Mesenteric fat pad (tissue), 1 donor: ENCODE measurements at places on chromosomes 2 and 18. TPM values are rescaled to one million over a fixed set of nuclear protein-coding genes. Genes with fewer than 3 reads are reported as not detected.
A peak's percentile ranks its signal among the peaks of the same experiment; 100 is the strongest.

The SLC23A3 gene
- total RNA-seq: 0.93 TPM

The RALB gene
- total RNA-seq: 50.8 TPM

The SIX3 gene
- total RNA-seq: not detected

The CASP10 gene
- 10.7 TPM for total RNA-seq

The HOXD11 gene
- total RNA-seq: 1.2 TPM

The RPRD1A gene
- total RNA-seq: 46.8 TPM

The APCDD1 gene
- 232 TPM for total RNA-seq

The OR6B2 gene
- not detected for total RNA-seq

The WDR43 gene
- total RNA-seq: 98.8 TPM

The TSHZ1 gene
- 20.9 TPM for total RNA-seq

The DGKD gene
- 67.2 TPM for total RNA-seq

- DNase-seq: peak; percentile 64
Observed at GRCh38 chr2:71778936-71779773, 325.8 kb downstream of the DYSF start.

DNA sequence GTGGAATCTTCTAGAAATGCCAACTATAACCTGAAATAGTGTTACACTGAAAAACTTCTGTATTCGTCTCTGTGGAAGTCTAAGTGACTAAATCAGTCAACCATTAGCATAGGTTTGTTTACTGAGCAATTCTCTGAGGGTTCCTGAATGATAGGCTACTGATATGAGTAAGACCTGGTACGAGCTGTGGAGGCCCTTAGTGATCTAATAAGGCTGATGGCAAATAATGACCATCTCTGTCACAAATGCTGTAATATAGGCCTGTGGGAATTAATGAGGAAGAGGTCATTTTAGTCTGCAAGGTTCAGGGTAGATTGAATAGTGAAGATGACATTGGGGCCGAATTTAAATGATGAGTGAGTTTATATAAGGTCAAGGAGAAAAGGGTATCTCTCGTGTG is 82.5 kb downstream of the MGAT5 start:
- no peak for DNase-seq

DNA sequence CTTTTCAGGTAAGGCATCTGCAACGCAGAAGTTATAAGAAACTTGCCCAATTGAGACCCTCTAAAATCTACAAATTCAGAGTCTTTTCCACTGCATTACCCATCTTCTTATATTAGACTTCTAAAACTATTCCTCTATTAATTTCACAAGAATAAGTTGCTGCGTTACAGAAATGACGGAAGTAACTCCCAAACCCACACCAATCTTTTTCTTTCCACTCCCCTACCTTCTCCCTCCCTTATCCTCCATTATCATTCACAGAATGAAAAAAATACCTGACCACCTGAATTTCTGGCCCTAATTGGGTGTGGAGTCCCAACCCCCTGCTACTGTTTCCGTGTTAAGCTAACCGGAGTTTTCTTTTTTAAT is 689 bp downstream of the RPRD1A start:
- DNase-seq: no peak

GRCh38 chr2:132911726-132912724 is 242.0 kb upstream of the LYPD1 start:
- DNase-seq: no peak

DNA sequence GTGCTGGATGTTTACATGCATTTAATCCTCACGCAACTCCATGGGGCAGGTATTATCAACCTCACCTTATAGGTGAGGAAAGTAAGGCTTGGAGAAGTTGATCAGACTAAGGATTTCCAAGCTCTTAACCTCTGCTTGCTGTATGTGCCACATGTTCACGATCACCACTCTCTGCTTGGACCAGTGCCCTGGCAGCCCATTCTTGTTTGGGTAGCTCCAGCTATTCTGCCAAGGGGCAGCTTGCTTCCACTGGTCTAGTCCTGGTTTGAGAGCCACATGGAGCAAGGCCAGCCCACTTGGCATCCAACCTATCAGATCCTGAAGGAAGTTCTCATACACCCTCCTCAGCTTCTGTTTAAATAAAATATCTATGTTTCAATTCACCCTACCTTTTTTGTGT is 14.3 kb downstream of the PLB1 start:
- DNase-seq: no peak

DNA sequence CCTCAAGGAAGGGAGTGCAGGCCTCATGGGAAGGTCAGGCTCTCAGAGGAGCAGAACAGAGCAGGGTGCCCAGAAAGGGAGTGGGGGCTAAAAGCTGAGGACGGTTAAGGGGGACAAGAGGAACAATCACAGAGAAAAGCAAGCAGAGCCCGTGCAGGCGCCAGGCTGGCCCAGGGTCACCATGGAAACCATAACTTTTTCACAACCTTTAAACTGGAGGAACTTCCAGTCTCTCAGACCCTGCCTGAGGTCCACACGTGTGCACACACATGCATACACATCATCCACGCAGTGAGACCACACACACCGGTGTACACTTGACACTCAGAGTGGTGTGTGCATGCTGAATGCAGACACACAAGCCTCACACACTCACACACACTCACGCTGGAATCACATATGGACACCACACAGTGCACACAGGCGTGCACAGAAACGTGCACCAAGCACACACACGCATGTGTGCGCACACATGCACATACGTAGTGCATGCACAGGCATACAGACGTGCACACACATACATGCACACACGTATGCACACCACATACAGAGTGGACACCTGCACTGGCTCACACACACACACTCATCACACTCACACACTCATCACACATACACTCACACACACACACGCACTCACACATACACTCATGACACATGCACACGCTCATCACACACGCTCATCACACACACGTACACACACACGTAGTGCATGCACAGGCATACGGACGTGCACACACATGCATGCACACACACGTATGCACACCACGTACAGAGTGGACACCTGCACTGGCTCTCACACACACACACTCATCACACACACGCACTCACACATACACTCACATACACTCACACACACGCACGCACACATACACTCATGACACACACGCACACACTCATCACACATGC is 37.2 kb upstream of the SNED1 start:
- DNase-seq: peak; percentile 65

DNA sequence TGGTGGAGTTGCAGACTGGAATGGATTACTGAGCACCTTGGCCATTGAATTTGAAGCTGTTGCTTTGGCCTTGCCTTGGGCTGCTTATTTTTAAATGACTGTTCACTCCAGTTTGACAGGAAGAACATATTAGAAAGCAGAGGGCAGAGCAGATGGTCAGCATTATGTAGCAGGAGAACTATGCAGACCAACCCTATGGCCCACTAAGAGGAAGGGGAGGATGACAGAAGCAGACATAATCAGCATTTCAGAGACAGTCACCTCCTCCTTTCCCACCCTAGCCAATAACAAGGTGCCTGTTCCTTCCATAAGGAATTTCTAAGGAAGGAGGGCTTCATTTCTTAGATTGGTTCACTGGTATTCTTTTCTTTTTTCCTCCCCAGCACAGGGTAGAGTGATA is 2.4 kb downstream of the CHRNA1 start:
- DNase-seq: no peak

DNA sequence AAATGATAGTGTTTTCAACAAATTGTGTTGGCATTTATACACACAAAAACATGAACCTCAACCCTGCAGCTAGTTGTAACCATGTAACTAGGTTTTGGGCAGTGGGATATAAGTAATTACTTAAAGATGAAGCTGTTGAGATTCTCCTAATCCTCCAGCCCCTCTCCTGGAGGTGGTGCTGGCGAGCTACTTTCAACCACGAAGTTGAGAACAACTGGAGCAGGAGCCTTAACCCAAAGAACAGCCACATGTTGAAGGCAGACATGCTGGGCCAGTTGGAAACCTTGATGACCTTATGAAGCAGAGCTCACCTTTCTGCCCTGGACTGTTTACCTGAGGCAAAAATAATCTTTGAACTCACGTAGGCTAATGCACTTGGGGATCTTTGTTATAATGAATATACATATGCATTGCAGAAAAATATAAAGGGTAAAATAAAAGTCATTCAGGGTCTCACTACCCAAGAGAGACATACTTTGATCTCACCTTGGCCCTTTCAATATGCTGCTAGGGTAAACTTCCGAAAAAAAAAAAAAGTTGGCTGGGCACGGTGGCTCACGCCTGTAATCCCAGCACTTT is 89.6 kb upstream of the NPAS2 start:
- peak; percentile 43 for DNase-seq

DNA sequence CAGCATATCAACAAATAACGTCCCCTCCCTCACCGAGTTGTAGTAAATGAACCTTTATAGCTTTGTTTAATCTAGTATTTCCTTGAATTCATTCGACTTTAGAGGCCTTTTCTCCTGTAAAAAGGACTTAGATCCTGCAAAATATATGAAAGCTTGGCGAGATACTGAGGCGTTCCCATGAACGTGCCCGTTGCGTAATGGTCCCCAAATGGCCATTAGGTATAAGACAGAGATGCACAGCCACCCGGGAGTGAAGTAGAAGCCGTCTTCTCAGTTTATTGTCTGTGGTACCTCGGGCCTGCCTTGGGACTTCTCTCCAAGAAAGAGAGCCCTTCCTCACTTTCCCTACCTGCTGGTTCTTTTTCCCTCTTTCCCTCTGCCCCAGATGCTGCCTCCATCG is 310.6 kb downstream of the CELF4 start:
- DNase-seq: no peak

GRCh38 chr2:112141626-112142007 is 3.4 kb downstream of the FBLN7 start:
- DNase-seq: no peak

GRCh38 chr2:9807555-9808305 is 35.5 kb upstream of the TAF1B start:
- peak; percentile 86 for DNase-seq

DNA sequence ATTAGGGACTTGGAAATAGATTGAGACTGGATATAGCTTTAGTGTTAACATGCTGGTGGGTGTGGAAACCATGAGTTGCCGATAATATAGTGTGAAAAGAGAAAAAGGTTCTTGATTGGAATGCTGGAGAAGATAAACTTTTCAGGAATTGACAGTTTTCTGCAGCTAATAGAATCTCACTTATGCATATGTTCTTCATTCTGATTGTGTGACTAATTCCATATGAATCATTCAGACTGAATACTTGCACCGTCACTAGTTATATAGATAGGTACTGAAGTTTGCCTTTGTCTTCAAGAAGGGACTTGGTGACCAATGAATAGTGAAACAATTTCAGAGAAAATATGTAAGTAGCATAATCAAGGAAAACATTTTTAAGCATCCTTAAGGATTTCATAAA is 225.7 kb upstream of the FOSL2 start:
- no peak for DNase-seq

DNA sequence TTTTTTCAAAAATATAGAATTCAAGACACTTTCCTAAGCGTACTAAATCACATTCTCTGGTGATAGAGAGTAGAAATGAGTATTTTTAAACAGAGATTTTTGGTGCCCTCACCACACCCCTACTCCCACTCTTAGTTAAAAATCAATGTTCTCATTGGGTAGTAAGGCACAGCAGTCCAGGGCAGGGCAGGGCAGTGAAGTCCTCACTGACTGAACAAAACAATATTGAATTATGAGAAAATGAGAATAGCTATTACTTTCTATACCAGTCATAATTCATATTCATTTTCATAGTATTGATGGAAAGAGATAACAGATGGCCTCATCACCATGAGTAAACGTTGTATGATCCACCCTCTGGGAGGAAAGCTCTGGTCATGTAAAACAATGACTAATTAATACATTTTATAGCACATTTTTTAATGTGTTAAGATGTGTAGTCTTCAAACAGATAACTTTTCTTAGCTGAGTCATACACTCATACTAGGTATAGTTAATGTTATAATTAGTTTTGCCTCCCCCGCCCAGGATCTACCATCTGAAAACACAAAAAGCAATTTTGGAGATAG is 686.1 kb downstream of the KCNJ3 start:
- no peak for DNase-seq

DNA sequence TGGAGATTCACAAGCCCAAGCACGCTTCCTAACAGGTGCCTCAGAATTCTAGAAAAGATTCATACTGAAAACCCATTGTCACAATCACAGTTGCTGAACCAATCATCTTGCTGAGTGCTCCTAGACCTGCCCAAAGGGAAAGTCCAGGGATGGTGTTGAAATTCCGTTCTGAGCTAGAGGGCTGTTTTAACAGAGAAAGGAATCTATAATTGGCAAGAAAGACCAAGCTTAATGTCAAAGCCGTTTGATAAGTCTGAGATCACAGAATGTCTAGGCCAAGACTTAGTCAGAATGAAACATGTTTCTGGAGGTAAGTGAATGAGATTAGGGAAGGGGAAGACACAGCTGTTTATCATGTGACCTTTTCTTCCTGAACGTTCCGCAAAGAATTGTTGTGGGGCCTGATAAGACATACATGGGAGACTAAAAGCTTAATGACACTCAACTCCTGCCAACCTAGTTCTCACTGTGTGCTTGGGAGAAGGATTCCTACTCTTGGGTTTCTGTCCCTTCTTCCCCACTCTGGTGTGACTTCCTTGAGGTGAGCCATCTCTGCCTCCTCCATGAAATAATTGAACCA is 27.5 kb downstream of the PMAIP1 start:
- DNase-seq: no peak

- no peak for DNase-seq
Observed at GRCh38 chr18:52499644-52500043, 159.6 kb downstream of the DCC start.

- DNase-seq: no peak
Observed at GRCh38 chr2:172100935-172101820, 1.5 kb downstream of the DLX2 start.

DNA sequence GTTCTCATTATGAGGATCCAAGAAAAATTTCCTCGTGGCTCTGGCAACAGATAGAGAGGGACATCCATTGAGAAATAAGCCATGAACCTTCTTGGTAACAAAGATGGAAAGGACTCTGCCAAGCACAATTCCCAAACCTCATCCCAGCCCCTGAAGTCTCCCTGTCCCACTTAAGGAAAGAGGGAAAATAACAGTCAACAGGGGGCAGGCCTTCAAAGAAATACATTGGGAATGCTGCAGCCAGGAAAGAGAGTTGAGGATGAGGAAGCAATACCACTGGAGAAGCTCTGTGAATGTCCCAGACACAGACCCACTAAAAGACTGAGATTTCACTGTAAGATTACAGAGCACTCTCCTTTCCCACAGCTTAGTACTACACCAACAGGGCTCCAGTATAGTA is 93.2 kb downstream of the CD226 start:
- no peak for DNase-seq

- no peak for DNase-seq
Observed at GRCh38 chr2:17309181-17309580, 209.1 kb downstream of the RAD51AP2 start.

- no peak for DNase-seq
Observed at GRCh38 chr2:118882693-118883336, 35.4 kb upstream of the EN1 start.

DNA sequence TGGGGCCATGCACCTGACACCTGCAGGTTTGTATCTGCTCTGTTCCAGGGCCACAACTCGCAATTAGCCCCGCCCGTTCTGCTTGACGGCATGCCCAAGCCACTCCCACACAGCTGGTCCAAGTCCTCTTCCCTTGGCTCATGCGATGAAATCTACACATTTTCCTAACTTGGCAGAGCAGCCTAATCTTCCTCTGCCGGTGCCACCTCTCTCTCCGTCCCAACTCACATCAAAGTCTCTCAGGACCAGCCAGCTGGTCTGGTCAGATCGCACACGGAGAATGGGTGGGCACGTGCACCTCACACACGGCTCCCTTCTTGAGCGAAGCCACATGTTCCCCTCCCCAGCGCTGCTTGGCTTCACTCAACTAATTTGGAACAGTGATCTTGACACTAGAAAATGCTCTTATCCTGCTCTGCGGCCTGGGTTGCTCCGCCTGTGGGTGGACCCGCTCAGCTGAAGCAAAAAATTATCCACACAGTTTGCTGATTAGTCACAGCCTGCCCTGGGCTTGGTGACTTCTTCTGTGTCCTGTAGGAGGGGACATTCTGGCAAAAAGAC is 176.7 kb downstream of the NRP2 start:
- DNase-seq: no peak
